ENCODE measurements at places on chromosomes 16 and 17.

GRCh38 chr17:71330099-71330375 lies 790.8 kb upstream of the SOX9 start:
- no peak for DNase-seq

DNA sequence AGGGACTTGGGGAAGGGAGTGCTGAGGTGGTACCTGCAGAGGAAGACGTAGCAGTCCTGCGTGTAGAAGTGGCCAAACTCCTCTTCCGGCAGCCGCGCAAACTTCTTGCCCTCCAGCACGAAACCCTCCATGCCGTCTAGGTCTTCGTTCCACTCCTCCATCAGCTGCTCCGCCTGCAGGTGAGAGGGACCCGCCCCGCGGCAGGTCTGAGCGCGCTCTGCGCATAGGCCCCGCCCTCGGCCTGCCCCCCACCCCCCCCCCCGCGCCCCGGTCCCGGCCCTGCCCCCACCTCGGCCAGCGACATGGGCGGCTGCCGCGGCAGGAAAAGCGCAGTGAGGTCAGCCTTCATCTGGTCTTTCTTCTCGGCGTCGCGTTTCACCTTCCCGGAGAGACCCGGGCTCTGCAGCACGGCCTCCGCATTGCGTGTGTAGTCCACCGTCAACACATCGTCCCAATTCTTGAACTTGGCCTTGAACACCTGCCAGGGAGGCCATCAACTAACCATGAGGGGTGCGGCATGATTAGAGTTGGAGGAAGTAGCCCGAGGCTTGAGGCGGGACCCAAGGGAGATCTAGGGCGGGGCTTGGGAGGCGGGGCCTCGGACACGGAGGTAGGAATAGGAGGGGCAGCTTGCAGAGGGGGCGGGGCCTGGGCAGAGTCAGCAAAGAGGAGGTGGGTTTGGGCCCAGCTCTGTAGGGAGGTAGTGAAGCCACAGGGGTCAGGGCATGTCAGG lies 11.5 kb downstream of the FLII start:
- peak; percentile 82 for DNase-seq

GRCh38 chr16:57383276-57384247 lies 11.3 kb downstream of the CX3CL1 start:
- DNase-seq = no peak

DNA sequence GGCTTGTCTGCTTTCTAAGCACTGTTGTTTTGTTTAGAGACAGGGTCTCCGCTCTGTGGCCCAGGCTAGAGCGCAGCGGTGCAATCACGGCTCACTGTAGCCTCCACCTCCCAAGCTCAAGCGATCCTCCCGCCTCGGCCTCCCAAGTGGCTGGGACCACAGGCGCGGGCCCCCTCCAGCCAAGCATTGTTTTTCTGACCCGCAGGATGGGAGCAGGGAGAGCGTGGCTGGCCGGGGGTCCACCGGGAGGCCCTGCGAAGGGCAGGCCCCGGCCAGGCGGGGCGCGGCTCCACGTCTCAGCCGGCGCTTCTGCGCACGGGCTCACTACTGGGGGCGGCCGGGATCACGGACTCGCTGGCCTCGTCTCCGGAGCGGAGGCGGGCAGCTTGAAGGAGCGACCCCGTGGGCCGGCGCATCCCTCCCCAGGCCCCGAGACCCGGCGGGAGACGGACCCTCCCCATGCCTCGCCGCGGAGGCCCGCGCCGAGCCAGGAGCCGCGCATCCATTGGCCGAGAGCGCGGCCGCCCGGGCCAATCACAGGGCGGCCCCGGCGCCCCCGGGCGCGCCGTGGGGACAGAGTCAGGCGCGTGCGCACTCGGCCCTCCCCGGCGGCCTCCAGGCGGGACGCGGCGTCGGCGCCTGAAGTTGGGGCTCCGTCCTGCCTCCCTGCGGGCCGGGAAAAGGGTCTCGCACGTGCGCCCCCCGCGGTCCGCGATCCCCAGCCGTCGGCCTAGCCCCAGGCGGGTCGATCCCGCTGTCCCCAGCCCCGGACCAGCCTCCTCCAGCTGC lies 24.9 kb downstream of the ACTG1 start:
- DNase-seq = peak; percentile 94

DNA sequence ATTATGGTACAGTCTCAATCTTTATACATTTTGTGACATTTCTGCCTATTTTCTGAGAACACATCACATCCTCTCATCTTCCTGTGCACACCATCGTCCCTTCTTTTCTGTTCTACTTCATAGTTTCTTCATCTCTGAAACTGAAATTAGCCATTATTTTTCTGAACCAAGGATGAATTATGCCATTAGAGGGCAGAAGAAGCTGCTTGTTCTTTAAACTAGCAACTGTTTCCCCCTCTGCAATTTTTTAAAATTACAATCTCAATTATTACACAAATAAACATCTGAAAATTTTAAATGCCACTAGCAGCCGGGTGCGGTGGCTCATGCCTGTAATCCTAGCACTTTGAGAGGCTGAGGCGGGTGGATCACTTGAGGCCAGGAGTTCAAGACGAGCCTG lies 41.3 kb downstream of the RBBP6 start:
- no peak for DNase-seq

DNA sequence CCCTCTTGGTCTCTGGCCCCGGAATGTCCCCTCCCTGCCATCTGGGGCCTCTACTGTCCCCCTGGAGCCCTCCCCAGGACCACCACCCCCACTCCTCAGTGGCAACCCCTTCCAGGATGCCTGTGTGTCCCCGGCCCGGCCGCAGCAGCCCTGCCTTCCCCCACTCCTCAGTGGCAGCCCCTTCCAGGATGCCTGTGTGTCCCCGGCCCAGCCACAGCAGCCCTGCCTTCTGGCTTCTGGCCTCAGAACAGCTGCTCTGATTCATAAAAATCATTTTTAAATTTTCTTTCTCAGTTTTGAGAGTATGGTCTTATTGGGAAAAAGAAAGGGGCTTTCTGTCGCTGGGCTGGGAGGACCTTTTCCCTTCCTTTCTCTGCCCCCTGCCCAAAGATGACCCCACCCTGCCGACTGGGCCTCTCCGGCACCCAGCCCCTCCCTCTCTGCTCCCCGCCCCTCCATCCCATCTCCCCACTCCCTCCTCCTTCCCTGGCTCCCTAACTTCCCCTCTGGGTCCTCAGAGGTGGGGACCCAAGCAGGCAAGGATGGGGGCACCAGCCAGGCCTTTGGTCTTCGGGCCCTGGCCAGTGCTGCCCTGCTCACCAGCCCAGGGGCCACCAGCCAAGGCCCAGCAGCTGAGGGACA lies 40.5 kb downstream of the BAHCC1 start:
- DNase-seq = no peak

DNA sequence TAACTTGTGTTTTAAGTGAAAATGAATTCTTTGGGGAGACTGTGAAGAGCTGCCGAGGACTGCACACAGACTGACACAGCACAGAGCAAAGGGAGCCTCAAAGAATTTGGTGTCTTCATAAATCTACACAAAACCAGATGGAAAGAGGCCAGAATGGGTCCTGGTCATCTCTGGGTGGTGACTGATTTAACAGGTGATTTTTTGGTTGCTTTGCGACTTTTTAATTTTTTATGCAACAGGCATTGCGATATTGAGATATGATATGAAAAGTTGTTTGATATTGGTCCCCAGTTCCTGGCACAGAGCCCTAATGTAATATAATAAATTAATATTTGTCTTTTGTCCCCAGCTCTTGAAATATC lies 12.6 kb upstream of the EIF1 start:
- no peak for DNase-seq

DNA sequence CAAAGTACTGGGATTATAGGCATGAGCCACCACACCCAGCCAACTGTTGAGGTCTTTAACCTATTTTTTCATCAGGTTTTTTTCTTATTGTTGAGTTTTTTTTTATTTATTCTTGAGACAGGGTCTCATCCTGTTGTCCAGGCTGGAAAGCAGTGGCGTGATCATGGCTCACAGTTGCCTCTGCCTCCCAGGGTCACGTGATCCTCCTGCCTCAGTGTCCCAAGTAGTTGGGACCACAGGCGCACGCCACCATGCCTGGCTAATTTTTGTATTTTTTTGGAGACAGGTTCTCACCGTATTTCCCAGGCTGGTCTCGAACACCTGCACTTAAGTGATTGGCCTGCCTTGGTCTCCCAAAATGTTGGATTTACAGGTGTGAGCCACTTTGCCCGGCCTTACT lies 95.9 kb downstream of the BCAS3 start:
- no peak for DNase-seq

- DNase-seq = no peak
Measured at GRCh38 chr17:15180121-15180561, 85.0 kb downstream of the PMP22 start.

GRCh38 chr17:5794881-5795506 lies 210.7 kb upstream of the NLRP1 start:
- no peak for DNase-seq

- no peak for DNase-seq
Measured at GRCh38 chr16:57747091-57747490, 11.5 kb downstream of the KATNB1 start.

- DNase-seq = peak; percentile 31
Measured at GRCh38 chr16:50067290-50067853, 1.6 kb downstream of the HEATR3 start.

DNA sequence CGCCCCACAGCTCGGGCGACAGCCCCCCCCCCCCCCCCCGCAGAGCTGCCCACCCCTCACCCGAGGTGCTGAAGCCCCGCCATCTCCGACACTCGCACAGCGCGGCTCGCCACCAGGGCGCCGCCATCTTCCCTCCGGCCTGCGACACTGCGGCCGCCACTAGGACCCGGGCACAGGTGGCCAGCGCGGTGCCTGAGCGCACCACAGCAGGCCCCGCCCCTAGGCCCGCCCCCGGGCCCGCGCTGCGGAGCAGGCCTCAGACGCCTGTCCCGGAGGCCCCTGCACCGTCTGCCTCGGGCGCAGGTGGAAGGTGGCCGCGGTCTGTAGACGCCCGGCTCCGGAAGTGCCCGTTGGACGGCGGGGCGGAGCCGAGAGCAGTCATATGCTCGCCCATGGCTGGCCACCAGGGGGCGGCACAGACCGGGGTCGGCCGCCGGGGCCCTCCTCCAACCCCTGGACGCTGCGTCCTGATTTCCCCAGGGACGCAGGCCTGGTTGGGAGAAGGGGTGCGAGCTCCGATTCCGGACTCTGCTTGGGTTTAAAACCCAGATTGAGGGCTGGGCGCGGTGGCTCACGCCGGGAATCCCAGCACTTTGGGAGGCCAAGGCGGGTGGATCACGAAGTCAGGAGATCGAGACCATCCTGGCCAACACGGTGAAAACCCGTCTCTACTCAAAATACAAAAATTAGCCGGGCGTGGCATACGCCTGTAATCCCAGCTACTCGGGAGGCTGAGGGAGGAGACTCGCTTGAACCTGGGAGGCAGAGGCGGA lies at the start of gene MRPL38:
Gene MRPL38 (minus strand): TSS at position 136 of the 773 bp plus-strand sequence. CDS start 9 bp downstream, at position 127.
- DNase-seq = peak; percentile 98

- DNase-seq = no peak
Measured at GRCh38 chr16:74064120-74064735, 232.4 kb upstream of the PSMD7 start.

DNA sequence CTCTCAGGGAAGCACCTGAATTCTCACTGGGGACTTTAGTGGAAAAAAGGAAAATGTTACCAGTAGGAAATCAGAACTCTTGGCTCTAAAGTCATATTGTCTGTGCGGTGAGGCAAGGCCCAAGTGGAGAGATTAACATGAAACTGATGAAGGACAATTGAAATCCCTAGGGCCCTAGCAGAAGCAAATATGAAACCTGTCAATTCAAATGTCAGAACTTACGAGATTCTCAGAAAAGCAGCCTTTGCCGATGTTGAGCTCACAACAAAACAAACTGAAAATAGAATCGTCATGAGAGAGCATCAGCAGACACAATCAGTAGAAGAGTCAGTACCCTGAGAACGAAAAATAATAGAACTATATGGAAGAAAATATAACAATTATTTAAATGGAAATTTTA lies 108.8 kb downstream of the ELAC2 start:
- no peak for DNase-seq

- DNase-seq = no peak
Measured at GRCh38 chr17:33469421-33469820, 176.3 kb upstream of the ASIC2 start.

DNA sequence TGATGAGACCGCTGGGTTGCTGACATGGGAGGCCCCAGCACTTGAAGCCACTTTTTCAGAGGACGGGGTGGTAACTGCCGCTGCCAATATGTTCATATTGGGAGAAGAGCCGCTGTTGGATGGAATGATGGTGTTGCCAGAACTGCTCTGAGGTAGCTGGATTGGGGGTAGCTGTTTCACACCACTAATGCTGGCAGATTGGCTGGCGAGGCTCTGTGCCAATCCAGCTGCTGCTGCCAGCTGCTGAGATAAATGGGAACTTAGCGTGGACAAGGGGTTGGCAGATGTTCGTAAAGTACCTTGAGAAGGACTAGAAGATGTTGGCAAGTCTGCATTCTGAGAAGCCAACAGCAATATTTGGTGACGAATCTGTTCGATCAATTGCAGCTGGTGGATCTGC lies 10.0 kb downstream of the SALL1 start:
- no peak for DNase-seq

- DNase-seq = no peak
Measured at GRCh38 chr16:57531253-57531575, 5.2 kb downstream of the CCDC102A start.

DNA sequence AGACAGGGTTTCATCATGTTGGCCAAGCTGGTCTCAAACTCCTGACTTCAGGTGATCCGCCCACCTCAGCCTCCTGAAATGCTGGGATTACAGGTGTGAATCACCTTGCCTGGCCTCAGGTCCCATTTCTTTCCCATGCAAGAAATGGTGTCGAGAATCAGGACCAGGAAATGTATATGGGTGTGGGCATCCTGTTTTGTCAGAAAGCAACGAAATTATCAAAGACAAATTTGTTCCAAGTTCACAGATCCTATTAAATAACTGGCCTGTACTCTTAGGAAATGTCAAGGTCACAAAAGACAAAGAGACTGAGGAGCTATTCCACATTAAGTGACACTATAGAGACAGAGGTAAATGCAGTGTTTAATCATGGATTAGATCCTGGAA lies 17.1 kb upstream of the ST6GALNAC1 start:
- DNase-seq = no peak

DNA sequence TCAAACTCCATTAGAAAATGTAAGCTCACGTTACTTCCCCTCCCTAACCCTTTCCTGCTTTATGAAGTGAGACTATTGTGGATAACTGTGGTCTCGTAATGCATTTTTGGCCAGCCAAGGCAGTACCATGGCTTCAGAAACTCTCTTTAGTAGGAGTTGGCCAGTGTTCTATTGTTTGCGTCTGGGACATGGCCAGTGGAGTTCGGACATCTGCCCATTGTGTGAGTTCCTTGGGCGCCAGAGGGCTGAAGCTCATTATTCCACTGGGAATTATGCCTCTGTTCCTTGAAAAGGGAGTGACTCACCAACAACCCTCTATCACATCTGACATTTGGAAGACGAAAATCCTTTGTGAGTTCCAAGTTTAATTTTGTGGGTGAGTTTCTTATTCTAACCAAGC lies 319.5 kb upstream of the SOX9 start:
- no peak for DNase-seq

GRCh38 chr17:9221147-9221921 lies 200.0 kb downstream of the NTN1 start:
- no peak for DNase-seq

- DNase-seq = no peak
Measured at GRCh38 chr17:28719021-28719433, 758 bp upstream of the RPL23A start.

- no peak for DNase-seq
Measured at GRCh38 chr16:62625326-62625725, 589.1 kb upstream of the CDH8 start.

GRCh38 chr16:73024571-73025105 lies 23.3 kb downstream of the ZFHX3 start:
- DNase-seq = no peak

All from germinal center (tissue), 1 donor.